ENCODE measurements at places on chromosomes 2 and 18.

GRCh38 chr2:225842939-225843338 lies 443.4 kb downstream of the NYAP2 start:
- H3K4me1 ChIP-seq = no peaks in the 10 kb centered on the region
- H3K27me3 ChIP-seq = no peaks in the 10 kb centered on the region
- no peak overlapping the region for H3K27ac ChIP-seq
- H3K36me3 ChIP-seq = no peaks in the 10 kb centered on the region

GRCh38 chr2:119423108-119423444 lies 8.6 kb upstream of the TMEM37 start:
- no peak for DNase-seq
- peaks cover 2% of the 10 kb centered on the region for H3K27me3 ChIP-seq
- no peaks in the 10 kb centered on the region for H3K36me3 ChIP-seq
- no peak overlapping the region for H3K4me3 ChIP-seq
- no peaks in the 10 kb centered on the region for H3K4me1 ChIP-seq

DNA sequence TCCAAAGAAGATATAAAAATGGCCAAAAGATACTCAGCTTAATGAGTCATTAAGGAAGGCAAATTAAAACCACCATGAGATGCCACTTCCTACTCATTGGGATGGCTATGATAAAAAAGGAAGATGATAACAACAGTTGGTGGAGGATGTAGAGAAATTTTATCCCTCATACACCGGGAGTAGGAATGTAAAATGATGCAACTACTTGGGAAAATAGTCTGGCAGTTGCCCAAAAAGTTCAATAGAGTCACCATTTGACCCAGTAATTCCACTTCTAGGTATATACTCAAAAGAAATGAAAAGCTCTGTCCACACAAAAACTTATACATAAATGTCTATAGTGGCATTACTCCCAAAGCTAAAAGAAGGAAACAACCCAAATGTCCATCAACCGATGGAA lies 10.1 kb upstream of the SULT1C2 start:
- no peak overlapping the region for H3K27ac ChIP-seq
- no peaks in the 10 kb centered on the region for H3K4me1 ChIP-seq

DNA sequence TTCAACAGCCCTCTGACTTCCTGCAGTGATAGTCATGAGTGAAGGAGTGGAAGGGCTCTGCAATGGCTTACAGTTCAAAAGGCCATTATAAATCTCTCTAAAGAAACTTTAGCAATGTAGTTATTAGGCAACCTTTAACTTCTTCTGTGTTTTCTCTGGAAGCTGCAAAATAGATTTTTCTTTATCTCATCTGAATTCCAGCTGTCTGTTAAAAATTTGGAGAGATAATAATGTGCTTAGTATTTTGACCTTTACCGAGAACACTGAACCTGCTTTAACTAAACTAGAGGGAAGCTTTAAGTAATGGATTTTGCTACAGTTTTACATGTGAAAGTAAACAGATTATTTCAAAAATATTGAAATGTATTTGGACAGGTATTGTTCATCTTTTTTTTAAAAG lies 847.9 kb downstream of the ERBB4 start:
- no peaks in the 10 kb centered on the region for H3K4me1 ChIP-seq
- H3K27ac ChIP-seq = no peak overlapping the region
- no peaks in the 10 kb centered on the region for H3K36me3 ChIP-seq
- H3K27me3 ChIP-seq = no peaks in the 10 kb centered on the region

- H3K27me3 ChIP-seq = no peaks in the 10 kb centered on the region
- peaks cover 2% of the 10 kb centered on the region for H3K4me1 ChIP-seq
Measured at GRCh38 chr2:127045792-127046501, 61.0 kb downstream of the BIN1 start.

DNA sequence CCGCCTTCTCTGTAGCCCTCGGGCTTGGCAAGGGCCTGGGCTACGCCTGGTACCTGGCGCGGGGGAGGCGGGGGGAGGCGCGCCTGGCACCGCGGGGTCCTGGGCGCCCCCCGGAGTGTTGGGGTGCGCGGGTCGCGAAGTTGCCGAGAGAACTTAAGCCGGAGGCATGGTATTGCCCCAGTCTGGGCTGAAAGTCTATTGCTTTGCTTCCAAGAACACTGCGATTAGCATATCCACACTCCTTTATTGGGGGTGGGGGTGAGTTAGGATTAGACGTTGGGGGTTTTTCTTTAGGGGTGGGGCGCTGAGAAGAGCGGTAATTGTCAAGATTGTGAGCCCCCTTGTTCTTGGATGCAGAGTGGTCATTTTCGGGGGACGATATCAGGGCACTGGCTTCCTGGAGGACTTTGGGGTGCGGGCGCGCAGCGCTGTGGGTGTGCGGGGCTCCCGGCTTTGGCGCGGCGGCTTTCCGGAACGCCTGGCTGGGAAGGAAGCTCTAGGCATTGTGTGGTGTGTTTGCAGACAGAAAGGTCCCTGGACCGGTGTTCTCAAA lies 798 bp downstream of the TANC1 start:
- H3K27me3 ChIP-seq = peaks cover 62% of the 10 kb centered on the region
- no peak for DNase-seq
- peak overlapping the region; percentile 49 for H3K4me3 ChIP-seq
- H3K36me3 ChIP-seq = no peaks in the 10 kb centered on the region
- H3K27ac ChIP-seq = no peak overlapping the region

DNA sequence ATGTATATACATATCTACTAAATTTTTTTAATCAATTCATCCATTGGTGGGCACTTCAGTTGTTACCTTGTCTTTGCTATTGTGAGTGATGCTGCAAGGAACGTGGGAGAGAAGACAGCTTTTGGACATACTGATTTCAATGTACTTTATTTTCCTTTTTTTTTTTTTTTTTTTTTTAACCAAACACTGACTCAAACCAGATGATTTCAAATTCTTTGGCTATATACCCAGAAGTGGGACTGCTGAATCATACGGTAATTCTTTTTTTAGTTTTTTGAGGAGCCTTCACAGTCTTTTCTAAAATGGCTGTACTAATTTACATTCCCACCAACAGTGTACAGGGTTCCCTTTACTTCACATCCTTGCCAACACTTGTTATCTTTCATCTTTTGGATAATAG lies 204.7 kb downstream of the INSIG2 start:
- H3K27me3 ChIP-seq = no peaks in the 10 kb centered on the region
- no peaks in the 10 kb centered on the region for H3K36me3 ChIP-seq
- H3K4me1 ChIP-seq = no peaks in the 10 kb centered on the region
- H3K27ac ChIP-seq = no peak overlapping the region
- no peak for DNase-seq
- no peak overlapping the region for H3K4me3 ChIP-seq

DNA sequence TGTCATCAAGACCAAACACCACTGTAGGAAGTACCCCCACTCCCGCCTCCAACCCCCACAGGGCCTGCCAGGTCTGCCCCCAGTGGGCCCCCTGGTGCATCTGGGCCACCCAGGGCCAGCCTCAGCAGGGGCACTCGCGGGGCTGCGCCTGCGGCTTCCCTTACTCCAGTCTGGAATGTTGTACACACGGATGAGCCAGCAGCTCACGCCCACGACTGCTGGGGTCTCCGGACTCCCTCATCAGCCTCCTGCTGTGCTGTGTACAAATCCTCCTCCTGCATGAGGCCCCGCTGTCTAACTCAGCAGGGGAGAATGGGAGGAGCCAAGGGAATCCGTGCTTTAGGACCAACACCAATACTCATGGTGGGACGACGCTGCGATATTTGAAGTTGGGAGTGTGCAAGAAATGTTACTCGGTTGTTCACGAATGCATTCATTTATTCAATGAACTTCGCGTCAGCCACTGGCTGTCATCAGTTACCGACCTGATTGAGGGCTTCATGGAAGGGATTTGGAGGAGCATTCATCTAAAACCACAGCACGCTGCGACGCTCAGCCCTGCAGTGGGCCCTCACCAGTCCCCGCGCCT lies 654 bp upstream of the ASB1 start:
- H3K36me3 ChIP-seq = no peaks in the 10 kb centered on the region
- peaks cover 24% of the 10 kb centered on the region for H3K4me1 ChIP-seq
- peak overlapping the region; percentile 93 for H3K4me3 ChIP-seq
- H3K27ac ChIP-seq = peak overlapping the region; percentile 69
- no peaks in the 10 kb centered on the region for H3K27me3 ChIP-seq
- no peak for DNase-seq

DNA sequence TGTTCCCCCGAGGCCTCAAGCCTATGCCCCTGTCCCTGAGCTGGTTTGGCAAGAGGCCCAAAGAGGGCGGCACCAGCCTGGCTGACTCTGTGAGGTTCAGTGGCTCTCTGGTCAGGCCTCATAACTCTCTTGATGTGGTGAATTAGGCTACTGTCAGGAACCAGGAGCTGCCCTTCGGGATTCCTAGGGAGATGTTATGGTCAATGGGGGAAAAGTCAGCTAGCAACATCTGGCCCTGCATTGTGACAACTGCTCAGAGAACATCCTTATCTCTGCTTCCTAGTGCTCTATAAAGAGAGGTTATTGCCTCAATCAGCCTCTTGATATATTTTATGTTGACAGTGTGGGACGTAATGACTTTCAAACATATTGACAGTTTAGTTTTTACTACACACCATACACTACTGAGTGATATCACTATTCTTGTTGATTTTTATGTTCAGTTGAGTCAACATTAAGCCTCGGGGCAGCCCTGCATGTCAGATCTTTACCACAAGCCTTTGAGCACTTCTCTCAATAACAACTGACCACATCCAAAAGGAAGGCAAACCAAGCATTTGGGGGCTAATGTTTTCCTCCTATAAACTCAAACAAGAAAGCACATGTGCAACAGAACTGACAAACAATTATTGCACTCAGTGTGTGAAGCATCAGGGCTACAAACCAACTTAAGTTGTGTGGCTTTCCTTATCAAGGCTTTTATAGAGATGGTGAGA lies 448.3 kb upstream of the SLC14A2 start:
- no peak for DNase-seq
- H3K36me3 ChIP-seq = no peaks in the 10 kb centered on the region
- no peak overlapping the region for H3K4me3 ChIP-seq
- no peak overlapping the region for H3K27ac ChIP-seq
- H3K4me1 ChIP-seq = peaks cover 41% of the 10 kb centered on the region

DNA sequence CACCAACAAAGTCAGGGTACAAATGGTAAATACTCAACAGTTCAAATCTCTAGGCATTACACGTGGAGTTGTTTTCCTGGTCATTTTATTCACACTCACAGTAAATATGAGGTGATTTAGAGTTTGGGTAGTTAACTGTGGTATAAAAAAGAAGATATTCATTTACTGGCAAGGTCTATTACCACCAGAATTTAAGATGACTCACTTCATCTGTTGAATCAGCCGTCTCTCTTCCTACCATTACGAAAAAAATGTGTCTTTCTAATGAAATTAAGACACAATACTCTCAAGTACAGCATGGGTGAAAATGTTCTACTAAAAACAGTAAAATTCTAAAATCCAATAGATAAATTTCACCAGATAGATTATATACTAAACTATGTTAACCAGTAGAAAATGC lies 21.0 kb upstream of the GPR75 start:
- H3K27ac ChIP-seq = no peak overlapping the region
- no peak for DNase-seq
- peaks cover 92% of the 10 kb centered on the region for H3K36me3 ChIP-seq
- no peaks in the 10 kb centered on the region for H3K27me3 ChIP-seq
- H3K4me1 ChIP-seq = no peaks in the 10 kb centered on the region

DNA sequence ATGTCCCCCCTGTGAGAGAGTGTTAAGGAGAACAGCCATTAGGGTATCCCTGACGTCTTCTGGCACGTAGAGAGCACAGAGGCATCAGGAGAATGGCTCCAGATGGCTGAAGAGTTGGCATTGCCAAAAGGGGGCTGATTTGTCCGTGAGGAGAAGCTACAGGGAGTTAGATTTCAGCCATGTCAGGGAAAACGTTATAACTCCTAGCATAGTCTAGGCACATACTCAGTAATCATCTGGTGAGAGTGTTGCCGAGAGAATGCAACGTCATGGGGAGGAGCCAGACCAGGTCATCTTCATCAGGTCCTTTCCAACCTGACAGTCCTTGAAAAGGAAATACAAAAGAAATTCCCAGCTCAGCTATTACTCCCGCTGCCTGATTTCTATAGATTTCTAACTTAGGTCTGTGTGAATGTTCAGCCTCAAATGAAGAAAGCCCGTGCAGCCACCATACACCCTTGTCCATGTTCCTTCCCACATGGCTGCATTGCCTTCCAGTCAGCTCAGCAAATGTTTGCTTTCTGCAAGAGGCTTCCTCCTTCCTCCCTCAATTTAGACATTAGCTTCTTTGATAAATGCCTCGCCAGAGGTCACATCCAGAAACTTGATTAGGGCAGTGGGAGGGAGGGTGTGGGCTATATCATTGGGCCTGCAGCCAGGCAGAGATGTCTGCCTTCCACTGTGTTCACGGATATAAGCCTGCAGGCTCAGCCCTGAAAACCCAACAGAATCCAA lies 93.0 kb downstream of the STPG4 start:
- no peak overlapping the region for H3K27ac ChIP-seq
- peaks cover 51% of the 10 kb centered on the region for H3K4me1 ChIP-seq
- no peaks in the 10 kb centered on the region for H3K27me3 ChIP-seq
- DNase-seq = no peak
- H3K36me3 ChIP-seq = peaks cover 57% of the 10 kb centered on the region

- H3K4me1 ChIP-seq = peaks cover 5% of the 10 kb centered on the region
- H3K27ac ChIP-seq = no peak overlapping the region
- H3K27me3 ChIP-seq = no peaks in the 10 kb centered on the region
- DNase-seq = no peak
- H3K4me3 ChIP-seq = no peak overlapping the region
Measured at GRCh38 chr2:71327916-71328315, 3.7 kb upstream of the ZNF638 start.

DNA sequence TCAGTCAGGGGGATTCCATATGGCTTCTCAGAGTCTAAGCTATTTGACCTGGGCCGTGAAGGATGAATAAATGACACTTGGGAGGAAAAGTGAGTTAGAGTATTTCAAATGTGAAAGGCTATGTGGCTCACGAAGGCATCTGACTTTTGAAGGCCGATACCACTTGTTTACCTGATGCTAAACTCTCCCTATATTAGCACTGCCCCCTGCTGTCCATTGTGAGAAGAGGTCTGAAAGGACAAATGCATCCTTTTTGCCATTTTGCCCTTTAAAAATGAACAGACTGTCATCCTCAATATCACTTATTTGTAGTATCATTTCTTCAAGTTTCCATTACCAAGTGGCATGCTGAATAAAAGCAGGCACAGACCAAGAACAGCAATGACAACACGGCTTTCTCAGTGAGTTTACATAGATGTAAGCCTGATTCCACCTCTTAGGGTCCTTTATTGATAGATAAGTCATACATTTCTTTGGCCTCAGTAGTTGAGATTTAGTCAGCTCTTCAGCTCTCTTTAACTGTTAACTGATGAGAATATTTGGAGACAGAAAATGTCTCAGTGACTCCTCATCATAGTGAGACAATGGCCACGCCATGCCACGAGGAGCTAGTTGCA lies 40.1 kb downstream of the DOCK10 start:
- peak; percentile 63 for DNase-seq
- H3K36me3 ChIP-seq = no peaks in the 10 kb centered on the region
- H3K27ac ChIP-seq = no peak overlapping the region
- H3K27me3 ChIP-seq = no peaks in the 10 kb centered on the region
- no peak overlapping the region for H3K4me3 ChIP-seq

- peak overlapping the region; percentile 39 for H3K27ac ChIP-seq
- DNase-seq = no peak
- no peak overlapping the region for H3K4me3 ChIP-seq
- H3K4me1 ChIP-seq = peaks cover 51% of the 10 kb centered on the region
- no peaks in the 10 kb centered on the region for H3K27me3 ChIP-seq
- no peaks in the 10 kb centered on the region for H3K36me3 ChIP-seq
Measured at GRCh38 chr2:29014331-29014730, 33.2 kb downstream of the TOGARAM2 start.

GRCh38 chr2:220455351-220455990 lies 828.0 kb downstream of the SLC4A3 start:
- DNase-seq = no peak
- H3K4me1 ChIP-seq = no peaks in the 10 kb centered on the region
- no peaks in the 10 kb centered on the region for H3K27me3 ChIP-seq
- H3K36me3 ChIP-seq = no peaks in the 10 kb centered on the region

Data from CD14-positive monocyte (primary cell).